ENCODE measurements at places on chromosomes 5 and 9.

DNA sequence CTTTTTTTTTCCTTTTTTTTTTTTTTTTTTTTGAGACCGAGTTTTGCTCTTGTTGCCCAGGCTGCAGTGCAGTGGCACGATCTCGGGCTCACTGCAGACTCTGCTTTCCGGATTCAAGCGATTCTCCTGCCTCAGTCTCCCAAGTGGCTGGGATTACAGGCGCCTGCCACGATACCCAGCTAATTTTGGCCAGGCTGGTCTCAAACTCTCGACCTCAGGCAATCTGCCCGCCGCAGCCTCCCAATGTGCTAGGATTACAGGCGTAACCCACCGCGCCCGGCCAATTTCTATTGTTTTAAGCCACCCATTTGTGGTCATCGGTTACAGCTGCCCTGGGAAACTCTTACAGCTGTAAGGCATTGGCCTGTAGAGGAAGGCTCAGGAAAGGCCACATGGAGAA lies 617.7 kb downstream of the GABRG2 start:
- no peak for DNase-seq

GRCh38 chr9:113644321-113644720 lies 180.8 kb downstream of the RGS3 start:
- no peak for DNase-seq

DNA sequence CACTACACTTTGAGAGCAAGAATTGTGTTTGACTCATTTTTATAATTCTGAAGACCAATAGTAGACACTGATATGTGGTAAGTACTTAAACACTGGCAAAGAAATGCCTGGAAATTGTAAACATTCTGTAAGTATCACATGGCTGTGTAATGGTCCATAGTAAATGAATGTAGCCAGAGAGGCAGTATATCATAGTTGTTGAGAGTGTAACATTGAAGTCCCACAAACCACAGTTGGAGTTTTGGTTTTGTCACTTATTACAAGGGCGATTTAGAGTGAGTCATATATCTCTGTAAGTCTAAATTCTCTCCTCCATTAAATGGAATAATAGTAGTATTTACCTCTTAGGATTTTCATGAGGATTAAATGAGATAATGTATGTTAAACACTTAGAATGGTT lies 181.1 kb upstream of the MEF2C start:
- no peak for DNase-seq

DNA sequence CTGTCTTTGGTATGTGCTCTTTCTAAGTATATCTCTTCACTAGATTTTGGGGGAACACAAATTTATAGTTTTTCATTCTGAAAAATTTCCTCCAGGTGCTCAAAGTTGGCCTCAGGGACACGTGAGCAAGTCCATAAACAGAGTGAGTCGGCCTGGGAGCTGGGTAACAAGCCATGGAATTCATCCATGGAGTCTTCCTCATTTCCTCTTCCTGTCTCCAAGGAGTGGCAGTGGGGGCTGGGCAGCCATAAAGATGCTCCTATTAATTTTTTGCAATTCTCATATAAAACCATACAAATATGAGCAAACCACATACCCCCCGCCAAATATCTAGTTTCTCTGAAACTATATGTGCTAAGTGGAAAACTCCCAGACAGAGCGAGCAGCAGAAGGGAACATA lies 136.6 kb upstream of the OTULINL start:
- DNase-seq, result no peak

GRCh38 chr9:88174324-88174723 lies 36.0 kb upstream of the SPATA31C2 start:
- no peak for DNase-seq

DNA sequence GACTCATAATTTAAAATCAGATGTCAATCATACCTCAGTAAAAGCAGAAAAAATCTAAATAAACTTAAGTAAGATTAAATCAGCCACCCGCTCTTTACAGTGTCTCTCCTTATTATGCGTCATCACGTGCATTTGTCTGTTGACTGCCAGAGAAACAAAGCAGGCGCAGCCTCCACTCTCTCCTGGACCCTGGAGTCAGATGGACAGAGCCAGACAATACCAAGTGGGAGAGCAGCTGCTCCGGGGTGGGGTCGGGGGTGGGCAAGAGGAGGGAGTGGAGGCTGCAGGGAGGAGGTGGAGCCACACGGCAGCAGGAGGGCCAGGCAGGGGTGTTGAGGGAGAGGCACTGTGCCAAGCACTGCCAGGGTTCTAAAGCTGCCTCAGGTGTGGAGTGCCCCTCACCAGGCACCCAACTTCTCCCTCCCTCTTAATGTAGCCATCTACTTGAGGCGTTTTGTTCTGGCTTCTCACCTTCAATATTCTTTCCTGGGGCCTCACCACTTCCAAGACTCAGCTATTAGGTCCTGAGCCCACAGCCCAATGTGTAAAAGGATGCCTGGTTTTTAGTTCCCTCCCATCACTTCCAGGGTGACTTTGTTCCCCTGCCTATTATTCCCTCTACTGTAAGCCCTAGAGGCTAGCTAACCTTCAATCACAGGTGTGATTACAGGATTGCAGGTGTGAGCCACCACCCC lies 96.3 kb downstream of the GLDC start:
- DNase-seq, result no peak

DNA sequence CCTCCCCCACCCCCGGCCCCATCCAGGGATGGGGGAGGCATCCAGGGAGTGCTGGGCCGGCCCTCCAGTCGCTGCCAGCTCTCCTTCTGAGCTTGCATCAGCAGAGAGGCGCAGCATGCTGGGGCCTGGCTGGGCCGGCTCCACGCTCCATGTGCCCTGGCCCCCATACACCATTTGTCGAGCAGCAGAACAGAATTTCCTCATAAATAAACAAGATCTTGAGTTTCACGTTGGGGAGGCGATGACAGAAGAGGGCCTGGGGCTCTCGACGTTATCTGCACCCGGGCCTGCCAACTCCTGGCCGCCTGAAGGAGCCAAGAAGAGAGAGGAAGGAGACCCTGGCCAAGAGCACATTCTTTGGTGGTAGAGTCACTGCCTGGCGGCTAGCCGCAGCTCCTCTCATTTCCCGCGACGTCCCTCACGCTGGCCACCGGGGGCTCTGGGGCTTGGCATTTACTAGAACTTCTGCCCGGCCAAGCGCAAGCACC lies 177.0 kb downstream of the FGF18 start:
- DNase-seq, result no peak

DNA sequence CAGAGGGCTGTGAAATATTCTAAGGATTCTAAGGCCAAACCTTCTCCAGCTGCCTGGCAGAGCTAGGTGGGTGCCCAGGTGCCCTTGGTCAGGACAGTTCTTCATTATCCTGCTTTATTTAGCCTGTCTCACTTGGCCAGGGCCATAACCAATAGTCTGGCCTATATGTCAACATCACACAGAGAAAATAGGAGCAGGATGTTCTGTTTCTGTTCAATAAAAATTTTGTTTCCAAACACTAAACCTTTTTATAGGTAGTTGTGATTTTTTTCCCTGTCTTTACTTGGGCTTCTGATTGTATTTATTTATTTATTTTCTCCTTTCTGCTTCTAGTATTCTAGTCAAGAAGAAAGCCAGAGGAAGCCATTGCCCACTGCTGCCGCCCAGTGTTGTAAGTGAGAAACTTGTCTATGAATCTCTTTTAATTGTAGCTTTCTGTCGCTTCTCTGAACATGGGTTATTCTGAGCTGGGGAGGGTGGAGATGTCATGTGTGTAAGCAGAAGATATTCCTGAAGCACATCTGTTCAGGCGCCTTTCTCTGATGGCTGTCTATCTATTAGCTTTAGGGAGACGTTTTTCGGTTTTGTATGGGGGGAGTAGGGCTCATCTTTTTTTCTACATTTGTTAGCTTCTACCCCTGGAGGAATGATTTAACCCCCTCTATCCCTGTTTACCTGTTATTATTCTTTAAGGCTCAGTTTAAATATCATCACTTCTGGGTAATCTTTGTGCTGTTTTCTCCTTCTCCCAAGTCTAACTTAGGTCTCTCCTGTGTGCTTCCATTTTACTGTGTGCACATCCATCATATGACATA lies 97.1 kb downstream of the UNC13B start:
- DNase-seq, result peak; percentile 41

GRCh38 chr5:150335778-150336177 lies 21.7 kb upstream of the TCOF1 start:
- DNase-seq, result no peak

DNA sequence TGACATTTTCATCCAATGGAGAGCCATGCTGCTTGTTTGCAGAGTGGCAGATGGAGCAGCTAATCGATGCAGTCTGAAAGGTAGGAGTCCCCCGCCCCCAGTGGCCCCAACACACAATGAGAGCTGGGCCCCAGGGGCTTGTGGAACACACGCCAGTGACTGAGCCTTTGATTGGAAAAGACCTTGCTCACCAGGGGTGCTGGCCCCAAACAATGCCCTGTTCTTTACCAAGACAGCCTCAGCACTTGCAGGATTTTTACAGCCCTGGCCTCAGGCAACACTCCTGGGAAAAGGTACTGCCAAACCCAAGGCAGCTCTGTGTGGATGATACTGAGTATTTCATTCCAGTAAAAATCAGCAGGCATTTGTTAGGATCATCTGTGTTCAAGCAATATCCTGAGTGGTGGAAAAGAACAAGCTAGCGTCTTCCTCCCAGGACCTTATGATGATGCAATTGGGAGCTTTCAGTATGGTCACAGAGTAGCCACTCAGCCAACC lies 276.8 kb upstream of the CLINT1 start:
- DNase-seq, result no peak

GRCh38 chr5:112931473-112931872 lies 9.4 kb upstream of the REEP5 start:
- DNase-seq, result no peak

GRCh38 chr5:103907001-103907400 lies 344.4 kb upstream of the NUDT12 start:
- no peak for DNase-seq

- DNase-seq, result no peak
Observed at GRCh38 chr9:109627042-109627441, 128.9 kb upstream of the PTPN3 start.

- no peak for DNase-seq
Observed at GRCh38 chr5:90050103-90050502, 359.5 kb downstream of the CETN3 start.

DNA sequence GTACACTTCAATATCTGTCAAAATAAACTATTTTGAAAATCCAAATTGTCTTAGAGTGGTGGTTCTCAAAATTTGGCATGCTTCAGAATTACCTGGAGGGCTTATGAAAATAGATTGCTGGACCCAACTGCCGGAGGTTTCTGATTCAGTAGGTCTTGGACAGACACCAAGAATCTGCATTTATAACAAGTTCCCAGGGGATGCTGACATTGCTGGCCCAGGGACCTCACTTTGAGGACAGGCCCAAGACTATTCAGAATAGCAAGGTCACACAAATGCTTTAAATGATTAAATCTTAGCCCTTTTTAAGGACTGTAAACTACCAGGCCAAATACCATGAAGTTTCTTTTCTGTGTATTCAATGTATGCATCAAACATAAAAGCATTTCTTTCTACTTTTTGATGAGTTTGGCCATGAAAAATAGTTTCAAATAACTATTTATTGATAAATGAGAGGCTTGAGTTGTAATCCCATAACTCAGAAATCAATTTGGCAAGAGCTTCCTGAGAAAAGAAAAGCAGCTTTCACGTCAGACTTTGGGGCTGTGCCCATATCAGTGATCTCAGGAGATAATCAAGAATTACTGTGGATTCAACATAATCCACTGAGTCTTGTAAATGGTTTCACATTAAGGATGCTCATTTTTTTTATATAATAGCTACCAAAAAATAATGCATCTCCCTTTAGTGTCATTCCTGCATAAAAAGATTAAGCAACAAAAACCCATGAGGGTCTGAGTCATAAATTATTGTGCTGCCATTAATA lies 191.4 kb downstream of the FRMD3 start:
- no peak for DNase-seq

DNA sequence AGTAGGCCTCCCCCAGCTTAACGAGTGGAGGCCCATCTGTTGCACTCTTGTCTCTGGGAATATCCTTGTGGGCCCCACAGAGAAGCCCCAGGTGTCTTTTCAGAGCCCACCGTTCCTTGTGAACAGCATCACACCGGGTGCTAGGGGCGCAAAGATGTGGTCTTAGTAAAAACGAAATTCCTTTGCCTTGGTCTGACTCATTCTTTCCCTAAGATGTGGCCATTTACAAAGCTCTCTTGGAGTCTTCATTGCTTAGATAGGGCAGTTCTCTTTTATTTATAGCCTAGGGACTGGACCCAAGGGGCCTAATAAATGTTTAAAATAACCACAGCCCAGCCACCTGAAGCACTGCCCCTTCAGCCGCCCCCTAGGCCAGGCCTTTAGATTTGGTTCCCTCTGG lies 52.8 kb upstream of the RPL26L1 start:
- no peak for DNase-seq

- no peak for DNase-seq
Observed at GRCh38 chr5:56389261-56389660, 156.1 kb upstream of the ANKRD55 start.

DNA sequence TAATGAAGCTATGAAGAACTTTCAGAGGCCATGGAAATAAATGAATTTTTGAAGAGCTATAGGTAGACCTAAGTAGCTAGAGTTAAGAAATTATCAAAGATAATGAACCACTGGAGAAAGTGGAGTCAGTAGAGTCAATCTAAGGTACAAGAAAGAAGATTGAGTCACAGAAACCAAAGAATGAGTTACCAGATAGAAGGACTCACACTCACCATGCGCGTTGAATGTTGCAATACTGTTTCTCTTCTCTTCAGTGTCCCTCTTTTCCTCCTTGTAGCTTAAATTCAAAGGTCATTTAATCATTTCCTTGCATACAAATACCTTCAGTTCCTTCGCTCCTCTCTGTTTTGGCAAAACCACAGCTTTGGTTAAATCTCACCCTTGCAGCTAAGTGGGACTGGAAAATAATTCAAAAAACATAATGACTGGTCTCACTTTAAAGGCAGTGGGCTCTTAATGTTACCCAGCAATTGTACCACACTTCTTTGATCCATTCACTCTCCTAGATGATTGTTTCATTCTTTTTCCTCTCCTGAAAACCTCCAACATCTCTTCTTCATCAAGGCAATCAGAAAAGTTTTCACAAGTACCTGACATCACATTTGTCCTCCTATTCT lies 58.3 kb downstream of the NIPBL start:
- DNase-seq, result no peak

GRCh38 chr9:34206561-34206960 lies 27.7 kb downstream of the UBAP1 start:
- no peak for DNase-seq

- no peak for DNase-seq
Observed at GRCh38 chr9:132663851-132664250, 5.9 kb downstream of the DDX31 start.

GRCh38 chr5:71948206-71948605 lies 159.1 kb upstream of the MAP1B start:
- DNase-seq, result no peak

DNA sequence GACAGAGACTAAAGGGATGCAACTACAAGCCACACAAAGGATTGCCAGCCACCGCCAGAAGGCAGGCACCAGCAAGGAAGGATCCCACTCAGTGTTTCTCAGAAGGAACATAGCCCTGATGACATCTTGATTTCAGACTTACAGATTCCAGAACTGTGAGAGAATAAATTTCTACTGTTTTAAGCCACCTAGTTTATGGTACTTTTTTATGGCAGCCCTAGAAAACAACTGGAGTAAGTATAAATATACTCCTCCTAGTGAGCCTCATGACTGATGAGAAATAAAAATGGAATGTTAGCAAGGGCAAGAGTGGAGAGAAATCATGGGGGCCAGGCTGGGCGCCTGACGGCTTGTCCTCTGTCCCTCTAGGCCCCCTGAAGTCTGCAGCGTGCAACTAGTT lies 307.3 kb downstream of the PIK3R1 start:
- DNase-seq, result no peak
